Naive thymus-derived CD8-positive, alpha-beta T cell (primary cell): ENCODE measurements at places on chromosomes 6 and 20.

DNA sequence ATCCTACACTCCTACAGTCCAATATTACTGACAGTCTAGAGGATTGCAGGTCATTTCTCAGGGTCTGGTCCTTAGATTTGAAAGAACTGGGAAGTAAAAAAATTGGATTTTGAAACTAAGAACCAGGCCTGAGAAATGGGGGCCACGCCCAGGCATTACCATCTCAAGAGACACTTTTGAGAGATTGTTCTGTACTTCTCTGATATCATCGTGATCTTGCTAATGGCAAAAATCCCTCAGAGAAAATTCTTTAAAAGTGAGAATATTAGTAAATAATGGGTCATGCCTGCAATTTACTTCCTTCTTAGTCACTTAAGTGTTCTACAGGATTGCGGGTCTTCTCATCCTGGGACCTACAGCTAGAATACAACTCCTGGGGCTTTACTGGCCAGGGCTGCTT lies 42.0 kb upstream of the HIVEP1 start:
- H3K4me1 ChIP-seq: peaks cover 5% of the 10 kb centered on the region
- no peak for DNase-seq
- H3K36me3 ChIP-seq: no peaks in the 10 kb centered on the region
- H3K4me3 ChIP-seq: no peak overlapping the region
- H3K27me3 ChIP-seq: no peaks in the 10 kb centered on the region

DNA sequence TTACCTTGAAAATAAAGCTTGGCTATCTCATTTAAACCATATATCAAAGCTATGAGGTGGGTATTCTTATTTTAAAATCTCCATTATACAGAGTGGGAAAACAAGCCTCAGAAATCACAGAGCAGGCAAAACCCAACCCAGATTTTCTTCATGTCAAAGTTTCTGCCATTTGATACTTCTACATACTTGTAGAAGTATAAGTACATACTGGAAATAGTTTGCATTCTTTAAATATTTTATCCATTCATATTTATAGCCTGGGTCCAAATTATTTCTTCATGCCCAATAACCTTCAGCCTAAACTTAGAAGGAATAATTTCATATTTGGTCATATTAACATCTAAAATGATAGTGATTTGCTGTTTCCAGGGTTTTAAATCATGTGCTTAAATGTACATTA lies 61.8 kb downstream of the MLIP start:
- peaks cover 2% of the 10 kb centered on the region for H3K27me3 ChIP-seq
- no peak for DNase-seq
- H3K4me3 ChIP-seq: no peak overlapping the region
- H3K4me1 ChIP-seq: no peaks in the 10 kb centered on the region
- no peak overlapping the region for H3K27ac ChIP-seq

DNA sequence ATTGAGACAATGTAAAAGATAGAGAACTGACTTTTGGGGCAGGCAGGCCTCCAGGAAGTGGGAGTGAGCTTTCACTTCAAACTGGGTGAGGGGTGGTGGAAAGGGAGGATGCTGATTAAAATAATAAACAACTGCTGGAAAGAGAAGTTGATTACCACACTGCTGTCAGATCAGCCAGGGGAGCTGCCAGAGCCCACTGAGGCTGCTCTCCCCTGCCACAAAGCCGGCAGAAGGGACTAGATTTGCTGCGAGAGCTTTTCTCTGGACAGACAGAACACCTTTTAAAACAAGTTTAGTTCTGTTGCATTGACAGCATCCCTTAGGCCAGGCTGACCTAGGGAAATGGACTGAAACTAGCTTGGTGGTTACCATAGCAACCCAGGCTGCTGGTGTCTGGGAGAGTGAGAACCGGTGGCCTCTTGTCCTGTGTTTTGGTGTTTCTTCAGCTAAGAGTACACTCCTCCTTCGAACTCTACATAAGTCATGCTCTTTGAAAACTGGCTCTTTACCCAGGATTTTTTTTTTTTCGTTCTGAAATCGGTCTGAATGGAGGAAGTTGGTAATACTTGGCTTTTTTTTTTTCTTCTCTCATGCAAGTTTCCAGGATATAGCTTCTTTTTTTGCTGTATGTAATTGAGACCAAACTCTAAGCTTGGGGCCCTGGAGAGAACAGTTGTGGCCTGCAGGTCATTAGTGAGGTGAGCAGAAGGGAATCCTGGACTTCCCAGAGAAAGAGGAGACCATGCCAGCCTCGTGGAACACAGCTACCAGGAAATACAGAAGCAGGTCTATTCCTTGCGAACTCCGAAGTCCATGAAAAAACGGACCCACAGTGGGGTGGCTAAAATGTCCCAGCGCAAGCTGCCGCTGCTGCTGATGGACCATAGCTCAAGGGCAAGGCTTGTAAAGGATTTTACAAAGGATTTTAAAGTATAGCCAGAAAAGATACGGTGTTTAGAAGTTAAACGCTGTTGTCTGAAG lies 374.4 kb downstream of the UTRN start:
- DNase-seq: no peak
- no peaks in the 10 kb centered on the region for H3K36me3 ChIP-seq
- peak overlapping the region; percentile 83 for H3K27ac ChIP-seq
- no peaks in the 10 kb centered on the region for H3K27me3 ChIP-seq
- H3K4me3 ChIP-seq: peak overlapping the region; percentile 72
- peaks cover 53% of the 10 kb centered on the region for H3K4me1 ChIP-seq

DNA sequence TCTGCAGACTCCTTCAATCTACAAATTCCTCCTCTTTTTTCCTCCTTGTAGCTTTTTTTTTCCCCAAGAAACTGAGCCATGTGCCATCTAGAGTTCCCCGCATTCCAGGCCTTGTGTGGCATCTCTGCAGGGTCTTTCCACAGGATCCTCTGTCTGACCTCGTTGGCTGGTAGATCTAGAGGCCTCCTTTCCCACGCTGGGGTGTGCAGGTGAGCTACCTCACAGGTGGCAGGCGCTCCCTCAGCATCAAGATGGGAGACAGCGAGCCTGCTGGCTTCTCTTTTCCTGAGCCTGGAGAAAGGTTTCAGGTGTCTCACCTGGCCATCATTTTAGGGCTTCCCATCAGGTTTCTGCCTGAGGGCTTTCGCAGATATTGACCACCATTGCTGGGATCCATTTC lies 9.6 kb upstream of the NELFCD start:
- no peak for DNase-seq
- H3K4me3 ChIP-seq: no peak overlapping the region
- no peak overlapping the region for H3K27ac ChIP-seq
- no peaks in the 10 kb centered on the region for H3K27me3 ChIP-seq
- peaks cover 13% of the 10 kb centered on the region for H3K36me3 ChIP-seq
- H3K4me1 ChIP-seq: peaks cover 16% of the 10 kb centered on the region

DNA sequence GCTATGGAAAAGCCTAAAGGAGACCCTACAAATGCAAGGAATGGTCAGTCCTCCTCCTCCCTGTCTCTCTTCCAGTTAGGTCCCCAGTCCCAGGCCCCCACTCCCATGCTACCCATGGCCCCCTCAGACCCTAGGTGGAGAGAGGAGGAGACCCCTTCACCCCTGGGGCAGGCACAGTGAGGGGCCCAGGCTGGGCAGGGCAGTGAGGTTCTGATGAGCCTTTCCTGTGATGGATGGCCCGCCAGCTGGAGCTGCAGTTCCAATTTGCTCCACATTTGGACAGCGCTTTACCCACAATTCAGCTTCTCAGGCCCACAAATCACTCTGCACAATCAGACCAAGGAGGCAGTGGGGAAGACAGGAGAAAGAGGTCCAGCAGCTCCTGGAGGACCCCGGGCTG lies 37.3 kb upstream of the MLN start:
- H3K27me3 ChIP-seq: no peaks in the 10 kb centered on the region
- H3K4me3 ChIP-seq: no peak overlapping the region
- H3K36me3 ChIP-seq: no peaks in the 10 kb centered on the region
- no peak overlapping the region for H3K27ac ChIP-seq
- DNase-seq: no peak

GRCh38 chr6:90015883-90016282 lies 121.6 kb downstream of the GJA10 start:
- no peak overlapping the region for H3K4me3 ChIP-seq
- peak overlapping the region; percentile 83 for H3K27ac ChIP-seq
- peaks cover 55% of the 10 kb centered on the region for H3K4me1 ChIP-seq
- H3K36me3 ChIP-seq: peaks cover 29% of the 10 kb centered on the region
- H3K27me3 ChIP-seq: no peaks in the 10 kb centered on the region

DNA sequence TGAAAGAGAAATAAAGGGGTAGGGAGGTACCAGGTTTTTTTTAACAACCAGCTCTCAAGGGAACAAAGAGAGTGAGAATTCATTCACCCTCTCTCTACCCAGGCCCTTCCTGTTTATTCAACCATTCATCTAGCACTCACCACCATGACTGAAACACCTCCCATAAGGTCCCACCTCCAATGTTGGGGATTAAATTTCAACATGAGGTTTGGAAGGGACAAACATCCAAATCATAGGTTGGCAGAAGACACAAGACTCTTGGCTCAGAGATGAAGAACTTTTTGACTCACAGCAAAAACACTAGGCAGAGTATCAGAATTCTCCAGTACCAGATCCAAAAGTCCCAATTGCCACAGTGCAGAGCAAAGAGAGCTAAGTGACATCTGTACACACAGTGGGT lies 186.3 kb downstream of the EDN1 start:
- H3K27ac ChIP-seq: no peak overlapping the region
- no peaks in the 10 kb centered on the region for H3K36me3 ChIP-seq
- H3K4me3 ChIP-seq: no peak overlapping the region
- H3K27me3 ChIP-seq: peaks cover 17% of the 10 kb centered on the region
- no peak for DNase-seq

- no peaks in the 10 kb centered on the region for H3K36me3 ChIP-seq
- DNase-seq: no peak
- no peaks in the 10 kb centered on the region for H3K27me3 ChIP-seq
- no peak overlapping the region for H3K4me3 ChIP-seq
Measured at GRCh38 chr6:141988954-141989705, 143.6 kb upstream of the GJE1 start.

- no peak for DNase-seq
- H3K4me1 ChIP-seq: peaks cover 11% of the 10 kb centered on the region
- no peaks in the 10 kb centered on the region for H3K36me3 ChIP-seq
- H3K27ac ChIP-seq: no peak overlapping the region
- H3K27me3 ChIP-seq: peaks cover 25% of the 10 kb centered on the region
Measured at GRCh38 chr20:998231-998830, 3.8 kb downstream of the RSPO4 start.

DNA sequence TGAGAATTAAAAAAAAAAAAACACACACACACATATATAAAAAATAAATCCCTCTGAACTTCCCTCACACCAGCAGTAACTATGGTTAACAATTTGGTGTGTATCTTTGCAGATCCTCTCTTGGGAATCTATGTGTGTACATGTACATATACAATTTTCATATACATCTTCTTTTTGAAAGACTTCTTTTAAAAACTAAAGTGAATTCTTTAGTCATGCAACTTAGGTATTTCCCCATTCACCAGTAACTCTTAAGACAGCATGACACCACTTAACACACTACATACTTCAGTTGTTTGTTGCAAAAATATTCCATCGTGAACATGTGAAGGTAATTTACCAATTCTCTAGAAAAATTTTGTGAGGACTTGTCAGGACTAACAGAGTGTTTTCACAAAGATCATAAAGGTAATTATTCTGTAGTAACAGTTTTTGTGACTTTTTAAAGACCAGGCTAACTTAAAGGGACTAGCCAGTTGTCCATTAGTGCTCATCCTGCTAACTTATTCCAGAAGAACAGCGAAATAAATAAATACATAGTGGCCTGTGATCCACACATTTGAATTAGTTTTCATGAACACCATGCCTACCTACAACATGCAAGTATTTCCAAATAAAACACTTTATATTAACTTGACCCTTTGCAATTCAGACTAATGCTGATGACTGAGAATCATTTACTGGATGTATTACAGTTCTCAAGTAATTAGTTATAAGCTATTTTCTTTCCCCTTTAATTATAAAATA lies 12.1 kb downstream of the RBM39 start:
- peaks cover 56% of the 10 kb centered on the region for H3K4me1 ChIP-seq
- H3K27me3 ChIP-seq: no peaks in the 10 kb centered on the region
- H3K4me3 ChIP-seq: peak overlapping the region; percentile 31
- H3K36me3 ChIP-seq: peaks cover 39% of the 10 kb centered on the region

DNA sequence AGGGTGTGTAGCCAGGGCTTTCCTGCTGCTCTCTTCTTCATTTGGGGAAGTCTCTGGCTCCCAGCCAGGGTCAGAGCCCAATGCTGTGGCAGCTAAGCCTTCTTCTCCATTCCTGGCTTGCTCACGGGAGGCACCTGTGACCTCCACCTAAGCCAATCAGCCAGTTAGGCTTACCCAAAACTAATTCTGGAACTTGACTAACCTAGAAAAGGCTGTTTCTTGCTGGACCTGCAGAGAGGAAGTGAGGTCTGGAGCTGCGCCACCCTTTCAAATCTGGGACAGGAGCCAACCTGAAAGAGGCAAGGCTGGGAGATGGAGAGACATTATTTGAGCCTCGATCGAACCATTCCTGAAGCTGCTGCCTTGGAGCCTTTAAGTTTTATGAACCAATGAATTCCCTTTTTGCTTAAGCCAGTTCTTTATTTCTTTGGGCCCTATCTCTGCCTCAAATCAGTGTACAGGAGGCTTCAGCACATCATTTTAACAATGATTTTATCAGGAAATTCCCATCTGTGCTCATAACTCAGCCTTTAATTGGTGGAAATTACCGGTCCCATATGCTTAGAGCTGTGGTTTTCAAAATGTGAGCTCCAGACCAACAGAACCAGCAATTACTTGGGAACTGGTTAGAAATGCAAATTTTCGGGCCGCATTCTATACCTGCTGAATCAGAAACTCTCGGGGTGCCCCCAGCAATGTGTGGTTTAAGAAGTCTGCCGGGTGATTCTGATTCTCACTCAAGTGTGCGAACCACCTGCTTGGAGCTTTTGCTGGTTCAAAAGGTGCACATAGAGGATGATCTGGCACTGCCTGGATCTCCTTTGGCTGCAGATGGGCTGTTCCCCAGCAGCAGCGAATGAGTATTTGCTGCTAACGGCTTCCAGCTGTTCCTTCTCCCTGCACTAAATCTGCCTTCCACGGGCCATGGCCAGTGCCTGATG lies 97.4 kb upstream of the RNF24 start:
- H3K4me1 ChIP-seq: peaks cover 7% of the 10 kb centered on the region
- H3K36me3 ChIP-seq: no peaks in the 10 kb centered on the region
- DNase-seq: no peak
- H3K27ac ChIP-seq: no peak overlapping the region
- H3K27me3 ChIP-seq: peaks cover 6% of the 10 kb centered on the region
- H3K4me3 ChIP-seq: no peak overlapping the region

GRCh38 chr6:162336359-162336758 lies 391.2 kb downstream of the PRKN start:
- DNase-seq: no peak
- no peak overlapping the region for H3K27ac ChIP-seq
- no peaks in the 10 kb centered on the region for H3K4me1 ChIP-seq
- peaks cover 3% of the 10 kb centered on the region for H3K36me3 ChIP-seq

GRCh38 chr6:1524040-1524480 lies 85.7 kb upstream of the FOXC1 start:
- peak overlapping the region; percentile 76 for H3K27ac ChIP-seq
- H3K4me1 ChIP-seq: peaks cover 21% of the 10 kb centered on the region
- H3K27me3 ChIP-seq: peaks cover 1% of the 10 kb centered on the region
- DNase-seq: peak; percentile 68
- H3K4me3 ChIP-seq: peak overlapping the region; percentile 81
